ENCODE measurements at places on chromosomes 4 and X.

DNA sequence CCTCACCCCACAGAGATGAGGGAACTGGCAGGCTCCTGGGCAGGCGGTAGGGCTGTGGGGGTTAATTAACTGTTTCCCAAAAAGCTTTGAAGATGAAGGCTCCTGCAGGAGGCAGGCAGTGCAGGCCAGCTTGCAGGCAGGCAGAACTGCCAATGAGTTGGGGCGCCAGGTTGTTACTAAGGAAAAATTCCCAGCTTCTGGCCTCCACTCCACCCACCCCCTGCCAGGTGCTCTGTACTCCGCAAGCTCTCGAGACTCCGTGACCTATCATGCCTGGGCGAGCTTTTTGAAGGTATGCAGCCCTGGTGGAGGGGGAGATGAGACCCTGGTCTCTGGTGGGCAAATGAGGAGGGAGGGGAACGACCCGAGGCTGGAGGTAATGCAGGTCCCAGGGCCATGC is 41.8 kb downstream of the PJA1 start:
- no peak for DNase-seq

- no peak for DNase-seq
Observed at GRCh38 chr4:186819342-186820086, 95.9 kb upstream of the FAT1 start.

GRCh38 chr4:125590158-125590557 is 275.4 kb downstream of the FAT4 start:
- no peak for DNase-seq

DNA sequence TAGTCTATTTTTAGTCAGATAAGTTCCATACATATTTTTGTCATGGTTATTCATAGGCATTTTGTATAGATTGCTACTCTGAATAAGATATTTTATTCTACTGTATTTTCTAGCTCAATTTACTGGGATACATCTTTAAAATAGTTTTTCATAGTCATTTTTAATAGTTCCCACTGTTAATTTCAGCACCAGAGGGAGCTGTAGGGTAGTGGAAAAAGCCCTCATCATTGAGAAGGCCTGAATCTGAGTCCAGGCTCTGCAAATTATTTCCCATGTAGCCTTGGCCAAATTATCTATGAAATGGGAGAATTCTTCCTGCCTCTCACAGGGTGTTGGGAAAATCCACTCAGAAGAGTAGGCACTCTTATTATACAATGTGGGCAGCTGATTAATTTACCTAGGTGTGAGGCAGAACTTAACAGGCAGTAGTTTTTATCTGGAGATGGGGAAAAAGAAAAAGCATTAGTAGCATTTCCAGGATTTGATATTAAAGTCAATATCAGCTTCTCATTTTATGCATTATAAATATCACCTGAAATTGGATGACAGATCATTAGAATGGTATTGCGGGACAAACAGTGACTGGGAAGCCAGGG is 102.9 kb upstream of the PAQR3 start:
- peak; percentile 39 for DNase-seq

DNA sequence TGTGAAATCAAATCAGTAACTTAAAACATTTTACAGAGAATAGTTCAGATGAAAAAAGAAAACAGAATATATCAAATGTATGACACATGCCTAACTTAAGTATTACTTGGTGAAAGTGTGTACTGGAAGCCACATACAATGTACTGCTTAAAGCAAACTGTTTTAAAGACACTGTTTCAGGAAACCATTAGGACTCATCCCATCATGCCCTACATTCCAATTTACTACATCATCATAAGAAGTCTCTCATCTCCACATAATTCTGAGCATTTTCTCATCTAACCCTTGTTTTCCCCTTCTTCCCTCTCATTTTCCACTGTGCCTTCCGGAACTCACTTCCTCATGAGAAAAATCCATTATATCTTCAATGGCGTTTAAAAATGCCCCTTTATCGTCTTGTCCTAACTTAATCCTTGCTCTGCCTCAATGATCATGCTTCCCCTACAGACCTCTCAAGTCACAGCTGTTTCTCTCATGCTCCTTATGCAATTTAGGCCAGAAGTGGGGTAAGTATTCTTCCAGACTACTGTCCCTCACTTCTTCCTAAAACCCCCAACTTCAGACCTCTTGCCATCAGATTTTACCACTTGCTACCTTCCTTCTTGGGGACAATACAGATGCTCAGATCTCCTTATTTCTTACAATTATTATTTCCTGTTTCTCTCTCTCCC is 26.8 kb upstream of the FGF5 start:
- DNase-seq: peak; percentile 89

DNA sequence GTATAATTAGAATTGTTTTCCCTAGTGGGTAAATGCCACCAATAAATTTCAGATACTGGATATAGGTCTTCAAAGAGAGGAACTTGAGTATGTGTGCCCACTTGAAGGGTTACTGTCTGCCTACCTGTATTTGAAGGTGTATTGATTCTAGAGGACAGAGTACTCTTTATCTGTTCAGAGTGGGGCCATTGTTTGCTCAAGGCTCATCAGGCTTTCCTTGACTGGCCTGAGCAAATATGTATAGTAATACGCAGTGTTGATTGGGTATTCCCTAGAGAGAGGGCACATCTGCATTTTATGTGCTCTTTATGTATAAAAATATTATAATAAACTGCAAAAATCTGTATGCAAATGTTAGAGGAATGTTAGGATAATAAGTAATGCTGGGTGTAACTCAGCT is 23.7 kb downstream of the RP2 start:
- DNase-seq: no peak

DNA sequence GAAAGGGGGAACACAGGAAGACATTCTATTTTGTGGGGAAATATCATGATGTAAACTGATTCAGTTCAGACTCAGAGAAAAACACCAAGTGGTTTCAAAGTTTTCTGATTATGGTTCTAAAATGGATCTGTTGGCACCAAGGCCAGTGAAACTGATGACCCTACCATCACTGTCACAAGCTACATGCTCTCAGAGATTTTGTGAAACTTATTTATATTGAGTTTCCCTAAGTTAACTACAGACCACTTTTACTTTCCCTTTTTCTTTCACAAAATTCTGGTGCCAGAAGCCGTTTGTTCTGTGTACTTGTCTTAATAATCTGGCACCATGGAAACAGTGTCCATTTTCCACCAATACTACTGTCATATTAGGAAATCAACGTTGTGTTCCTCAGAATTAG is 43.4 kb upstream of the CABS1 start:
- no peak for DNase-seq

DNA sequence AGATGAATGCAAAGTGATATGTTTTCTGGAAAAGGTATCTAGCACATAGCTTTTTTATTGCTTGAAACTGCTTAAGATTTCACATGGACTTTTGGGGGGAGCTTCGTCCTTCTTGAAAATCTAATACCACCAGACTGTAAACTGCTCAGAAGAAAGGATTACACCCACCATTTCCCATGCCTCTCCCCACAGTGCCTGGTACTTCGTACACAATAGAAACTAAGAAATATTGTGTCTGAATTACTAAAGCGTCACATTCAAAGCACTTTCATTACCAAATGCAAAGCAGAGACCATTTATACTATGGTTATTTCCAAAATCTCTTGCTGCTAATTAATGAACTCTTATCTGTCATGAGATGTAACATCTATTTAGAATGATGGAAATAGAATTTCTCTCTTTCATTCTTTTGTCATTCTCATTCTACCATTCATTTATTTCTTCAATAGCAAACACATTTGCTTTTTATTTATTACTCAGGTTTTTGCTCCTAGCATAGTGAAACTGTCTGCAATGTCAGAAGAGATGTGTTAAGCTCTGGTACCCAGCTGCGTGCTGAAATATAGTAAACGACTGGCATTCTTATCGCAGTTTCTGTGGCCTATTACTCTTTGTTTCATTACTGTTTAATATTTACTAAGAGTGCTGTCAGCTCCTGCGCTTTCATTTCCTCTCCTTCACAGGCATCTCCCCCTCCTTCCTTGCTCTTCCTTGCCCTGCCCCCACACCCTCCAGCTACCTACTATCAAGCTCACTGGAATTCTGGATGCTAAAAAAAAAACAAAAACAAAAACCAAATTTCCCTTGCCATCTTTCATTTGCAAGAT is 51.4 kb upstream of the RAPGEF2 start:
- DNase-seq: no peak

DNA sequence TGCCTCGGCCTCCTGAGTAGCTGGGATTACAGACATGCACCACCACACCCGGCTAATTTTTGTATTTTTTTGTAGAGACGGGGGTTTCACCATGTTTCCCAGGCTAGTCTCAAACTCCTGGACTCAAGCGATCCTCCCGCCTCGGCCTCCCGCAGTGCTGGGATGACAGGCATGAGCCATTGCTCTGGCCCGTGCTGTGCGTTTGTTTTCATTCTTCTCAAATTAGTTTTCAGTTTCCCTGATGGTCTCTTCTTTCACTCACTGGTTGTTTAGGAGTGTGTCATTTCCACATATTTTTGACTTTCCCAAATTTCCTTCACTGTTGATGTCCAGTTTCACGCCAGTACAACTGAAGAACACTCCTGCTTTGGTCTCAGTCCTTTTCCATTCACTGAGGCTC is 31.8 kb downstream of the SH3TC1 start:
- DNase-seq: peak; percentile 76

DNA sequence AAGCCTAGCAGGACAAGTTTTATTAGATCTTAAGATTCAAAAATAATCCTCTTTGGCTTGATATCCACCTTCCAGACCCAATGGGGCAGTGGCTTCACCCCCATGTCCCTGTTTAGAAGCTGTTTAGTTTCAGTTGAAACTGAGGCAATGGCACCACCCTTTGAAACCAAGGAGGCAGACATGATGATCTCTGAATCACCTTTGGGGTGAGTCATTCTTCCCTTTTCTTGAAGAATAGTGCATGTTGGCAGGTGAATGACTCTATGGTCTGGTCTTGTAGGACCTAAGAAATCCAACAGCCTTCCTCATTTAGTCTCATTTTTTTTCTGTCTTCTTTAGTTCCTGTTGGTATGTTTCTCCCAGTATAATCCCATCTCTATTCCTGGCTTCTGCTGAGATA is 29.5 kb upstream of the BMP15 start:
- no peak for DNase-seq

GRCh38 chr4:36990128-36990872 is 254.2 kb upstream of the NWD2 start:
- no peak for DNase-seq

DNA sequence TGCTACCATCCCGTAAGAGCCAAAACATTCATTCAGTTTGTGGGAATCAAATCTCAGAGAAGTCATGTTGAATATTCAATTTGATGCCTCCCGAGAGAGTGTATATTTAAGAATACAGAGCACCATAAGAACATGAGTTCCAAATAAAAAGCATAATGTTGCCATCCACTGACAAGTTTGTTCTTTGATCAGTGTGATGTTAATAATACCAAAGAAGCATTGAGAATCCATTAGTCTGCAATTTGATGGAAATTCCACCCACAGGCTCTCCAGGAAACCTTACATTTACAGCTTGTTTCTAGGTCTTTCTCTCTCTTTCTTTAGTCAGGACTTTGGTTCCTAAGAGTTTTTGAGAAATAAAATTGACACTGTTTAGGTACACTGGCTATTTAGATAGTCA is 200.6 kb upstream of the SFRP2 start:
- DNase-seq: no peak

DNA sequence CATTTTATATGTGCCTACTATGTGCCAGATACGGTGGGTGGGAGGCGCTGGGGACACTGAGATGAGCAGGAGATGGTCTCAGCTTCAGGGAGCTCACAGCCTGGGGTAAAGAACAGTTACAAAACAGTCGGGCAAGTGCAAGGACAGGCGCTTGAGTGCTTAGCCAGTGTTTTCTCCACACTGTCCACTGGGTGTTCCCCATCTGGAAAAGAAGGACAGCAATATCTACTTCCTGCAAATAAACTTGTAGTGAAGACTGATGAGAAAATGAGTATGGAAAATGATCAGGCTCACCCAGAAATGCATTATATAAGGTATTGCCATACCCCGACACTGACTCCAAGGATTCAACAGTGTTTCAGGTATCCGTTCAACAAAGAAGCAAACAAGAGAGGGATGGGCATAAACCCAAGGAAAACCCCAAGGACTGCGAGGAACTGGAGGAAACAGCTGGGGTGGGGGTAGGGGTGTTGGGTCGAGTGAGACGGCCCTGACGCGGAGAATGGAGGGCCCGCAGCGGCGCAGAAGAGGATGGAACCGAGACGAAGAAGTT is 835 bp downstream of the TMEM185A start:
- DNase-seq: peak; percentile 43

GRCh38 chr4:168585168-168586091 is 88.6 kb downstream of the PALLD start:
- peak; percentile 86 for DNase-seq

GRCh38 chr4:110049951-110050925 is 137.6 kb downstream of the EGF start:
- peak; percentile 39 for DNase-seq

DNA sequence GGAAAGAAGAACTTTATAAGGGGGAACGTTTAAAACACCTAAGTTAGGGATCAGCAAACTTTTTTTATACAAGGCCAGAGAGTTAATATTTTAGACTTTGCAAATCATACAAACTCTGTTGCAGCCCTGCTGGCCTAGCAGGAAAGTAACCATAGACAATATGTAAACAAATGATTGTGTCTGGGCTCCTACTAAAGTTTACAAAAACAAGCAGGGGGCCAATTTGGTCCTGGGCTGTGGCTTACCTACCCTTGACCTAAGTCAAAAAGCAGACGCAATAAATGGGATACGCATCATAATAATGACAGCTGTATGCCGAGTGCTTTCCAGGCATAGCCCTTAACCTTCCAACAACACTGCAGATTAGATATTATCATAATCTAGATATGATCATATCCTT is 4.9 kb downstream of the TASL start:
- no peak for DNase-seq

DNA sequence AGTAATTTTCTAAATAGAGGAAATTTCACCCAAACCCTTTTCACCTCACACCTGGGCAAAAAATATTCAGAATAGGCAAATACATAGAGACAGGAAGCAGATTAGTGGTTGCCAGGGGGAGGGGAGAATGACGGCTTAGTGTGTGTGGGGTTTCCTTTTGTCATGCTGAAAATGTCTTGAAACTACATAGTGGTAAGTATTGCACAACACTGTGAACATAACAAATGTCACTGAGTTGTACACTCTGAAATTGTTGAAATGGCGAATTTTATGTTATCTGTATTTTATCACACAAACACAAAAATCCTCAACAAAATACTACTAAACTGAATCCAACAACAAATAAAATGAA is 60.7 kb upstream of the PLAC1 start:
- DNase-seq: no peak

DNA sequence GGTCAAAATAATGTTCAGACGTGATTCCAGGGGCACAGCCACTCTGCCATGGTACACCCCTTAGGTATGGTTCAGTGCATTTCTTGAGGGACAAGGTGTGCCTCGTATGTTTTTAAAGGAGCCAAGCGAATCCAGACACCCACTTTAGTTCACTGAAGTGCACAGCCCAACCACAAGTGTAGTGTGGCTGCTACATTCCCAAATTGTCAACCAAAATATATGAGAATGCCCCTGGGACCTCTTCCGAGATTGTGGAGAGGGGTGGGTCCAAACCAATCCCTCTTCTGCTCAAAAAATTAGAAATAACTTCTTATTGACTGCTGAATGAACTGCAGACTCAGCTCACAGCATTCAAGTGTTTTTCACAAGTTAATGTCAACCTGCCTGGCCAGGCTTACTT is 7.4 kb upstream of the BRS3 start:
- DNase-seq: no peak
